ENCODE measurements at places on chromosomes 4 and X.

- DNase-seq = no peak
Observed at GRCh38 chrX:48790477-48790876, 4.1 kb downstream of the GATA1 start.

- DNase-seq = peak; percentile 21
Observed at GRCh38 chr4:111937368-111937767, 207.9 kb upstream of the FAM241A start.

- DNase-seq = no peak
Observed at GRCh38 chr4:125538670-125539069, 223.9 kb downstream of the FAT4 start.

DNA sequence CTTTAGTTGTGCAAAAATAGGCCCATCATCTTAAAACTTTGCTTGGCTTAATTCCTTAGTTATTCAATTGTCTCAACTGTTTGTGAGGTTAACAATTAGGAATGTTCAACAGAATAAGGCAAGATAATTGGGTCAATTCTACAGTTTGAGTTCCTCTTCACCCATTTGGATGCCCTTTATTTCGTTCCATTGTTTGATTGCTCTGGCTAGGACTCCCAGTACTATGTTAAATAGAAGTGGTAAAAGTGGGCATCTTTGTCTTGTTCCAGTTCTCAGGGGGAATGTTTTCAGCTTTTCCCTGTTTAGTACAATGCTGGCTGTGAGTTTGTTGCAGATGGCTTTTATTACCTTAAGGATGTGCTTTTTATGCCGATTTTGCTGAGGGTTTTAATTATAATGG, 761.5 kb upstream of the GRIA3 start:
- DNase-seq = no peak

DNA sequence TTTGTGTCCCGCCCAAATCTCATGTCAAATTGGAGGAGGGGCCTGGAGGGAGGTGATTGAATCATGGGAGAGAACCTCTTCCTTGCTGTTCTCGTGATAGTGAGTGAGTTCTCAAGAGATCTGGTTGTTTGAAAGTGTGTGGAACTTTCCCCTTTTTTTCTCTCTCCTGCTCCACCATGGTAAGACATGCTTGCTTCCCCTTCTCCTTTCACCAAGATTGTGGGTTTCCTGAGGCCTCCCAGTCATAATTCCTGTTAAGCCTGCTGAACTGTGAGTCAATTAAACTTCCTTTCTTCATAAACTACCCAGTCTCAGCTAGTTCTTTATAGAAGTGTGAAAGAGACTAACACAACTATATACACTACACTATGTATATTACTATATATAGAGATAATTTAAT, 697.8 kb upstream of the HS3ST1 start:
- DNase-seq = no peak
